ENCODE measurements at places on chromosomes 11 and 22.

GRCh38 chr11:28715726-28716125 lies 607.5 kb downstream of the METTL15 start:
- DNase-seq = no peak

GRCh38 chr11:29435421-29435820 lies 581.4 kb downstream of the KCNA4 start:
- no peak for DNase-seq

DNA sequence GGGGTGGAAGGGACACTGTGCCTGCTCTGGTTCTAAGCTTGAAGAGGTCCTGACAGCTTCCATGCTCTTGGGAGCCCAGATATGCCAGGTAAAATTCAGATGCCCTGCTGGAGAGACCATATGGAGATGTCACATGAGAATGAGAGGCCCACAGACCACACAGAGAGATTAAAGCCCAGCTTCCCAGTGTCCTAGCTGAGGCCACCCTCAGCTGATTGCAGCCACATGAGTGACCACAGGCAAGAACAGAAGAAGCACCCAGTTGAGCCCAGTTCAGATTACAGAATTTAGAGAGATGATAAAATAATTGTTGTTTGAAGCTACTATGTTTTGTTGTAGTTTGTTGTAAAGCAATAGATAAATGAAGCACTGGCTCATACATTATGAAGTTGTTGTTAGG lies 14.4 kb upstream of the PVALB start:
- no peak for DNase-seq

DNA sequence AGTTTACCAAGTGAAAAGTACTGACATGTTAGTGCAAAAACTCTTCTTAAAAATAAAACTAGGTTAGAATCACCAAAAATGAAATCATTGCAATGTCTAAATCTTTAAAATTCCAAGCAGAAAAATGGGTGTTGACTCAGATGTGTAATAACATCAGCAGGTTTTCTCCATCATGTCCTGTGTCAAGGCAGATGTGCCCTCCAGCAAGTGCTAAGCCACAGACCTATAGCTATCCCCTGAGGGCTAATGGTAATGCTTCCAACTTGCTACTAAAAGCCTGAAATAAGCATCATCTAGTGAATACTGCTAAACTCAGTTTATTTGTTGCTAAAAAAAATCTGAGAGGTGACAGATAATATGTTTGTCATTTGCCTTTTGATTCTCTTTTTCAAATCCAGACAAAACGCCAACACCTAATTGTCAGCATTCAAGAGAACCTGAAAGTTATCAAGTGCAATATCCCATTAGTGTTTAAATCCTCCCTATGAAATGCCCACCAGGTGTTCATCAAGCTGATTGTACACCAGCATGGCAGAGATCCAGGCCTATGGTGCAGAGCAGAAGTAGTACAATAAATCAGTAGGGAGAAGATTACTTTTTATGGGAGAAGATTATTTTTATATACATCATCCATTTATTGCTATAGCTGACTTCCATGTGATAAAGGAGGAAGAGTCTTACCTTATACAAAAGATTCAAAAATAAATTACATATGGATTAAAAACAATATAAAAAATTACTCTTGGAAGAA lies 55.1 kb upstream of the SYT9 start:
- no peak for DNase-seq

- DNase-seq = no peak
Measured at GRCh38 chr22:36763576-36763975, 12.3 kb downstream of the IFT27 start.

GRCh38 chr11:7893796-7894195 lies 37.3 kb downstream of the OR10A6 start:
- no peak for DNase-seq
